ENCODE measurements at places on chromosomes 1 and 21.

DNA sequence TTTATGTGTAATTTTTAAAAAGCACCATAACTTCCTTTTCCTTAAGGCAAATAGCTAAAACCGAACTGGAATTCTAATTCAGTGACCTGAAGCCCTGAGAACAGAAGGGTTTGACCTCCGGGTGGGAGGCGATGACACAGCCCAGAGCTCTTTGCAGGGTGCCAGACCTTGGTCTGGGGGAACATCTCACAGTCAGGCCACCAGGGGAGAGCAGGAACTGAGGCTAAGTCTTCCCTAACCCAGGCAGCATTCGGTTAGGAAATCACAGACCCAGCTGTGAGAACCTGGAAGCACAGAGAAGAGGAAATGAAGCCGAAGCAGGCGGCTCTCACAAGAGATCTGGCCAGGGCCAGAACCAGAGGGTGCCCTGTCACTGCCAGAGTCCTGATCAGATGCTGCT is 444.8 kb downstream of the TTLL7 start:
- DNase-seq: no peak

- no peak for DNase-seq
These were observed 512.2 kb downstream of the NEGR1 start for GRCh38 chr1:71770121-71770520.

DNA sequence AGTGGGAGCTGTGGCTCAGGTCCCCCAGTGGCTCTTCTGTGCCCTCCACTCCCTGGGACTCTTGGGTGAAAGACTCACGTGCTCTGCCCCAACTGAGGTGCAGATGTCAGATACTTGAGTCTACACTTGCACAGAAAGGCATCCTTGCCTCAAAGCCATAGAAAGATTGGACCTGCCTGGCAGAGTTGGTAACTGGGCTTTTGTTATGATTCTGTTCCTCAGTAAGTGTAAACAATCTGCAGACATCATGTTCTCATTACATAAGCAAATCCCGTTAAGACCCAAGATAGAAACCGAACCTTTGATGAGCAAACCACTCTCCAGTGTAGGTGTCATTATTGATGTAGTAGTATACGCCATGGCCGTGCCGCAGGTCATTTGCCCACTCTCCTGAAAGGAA is 10.0 kb downstream of the RSPH1 start:
- DNase-seq: no peak

DNA sequence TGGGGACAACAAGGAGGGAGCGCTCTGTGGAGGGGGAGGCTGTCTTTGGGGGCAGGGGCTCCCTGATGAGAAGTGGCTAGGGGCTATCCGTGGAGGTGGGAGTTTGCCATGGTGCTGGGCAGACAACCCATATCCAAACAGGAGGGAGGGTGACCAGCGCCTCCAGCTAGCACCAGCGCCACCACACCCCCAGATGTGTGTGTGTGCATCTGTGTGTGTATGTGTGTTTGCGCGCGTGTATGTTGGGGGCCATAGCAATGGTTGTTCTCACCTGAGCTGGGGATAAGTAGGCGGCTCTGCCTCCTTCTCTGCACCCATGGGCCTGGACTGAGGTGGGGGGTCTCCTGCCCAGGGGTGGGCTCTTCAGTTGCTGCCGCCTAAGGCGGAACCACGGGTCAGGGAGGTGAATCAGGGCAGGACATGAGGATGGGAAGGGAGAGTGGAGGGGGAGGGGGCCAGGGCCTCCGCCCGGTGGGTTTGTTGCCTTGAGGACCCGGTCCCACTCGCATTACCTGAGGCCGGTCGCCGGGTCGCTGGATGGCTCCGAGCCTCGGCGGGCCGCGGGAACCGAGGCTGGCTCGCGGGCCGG is 345 bp downstream of the HPCAL4 start:
- DNase-seq: no peak

- no peak for DNase-seq
These were observed 7.6 kb upstream of the SNX27 start for GRCh38 chr1:151604291-151604690.

GRCh38 chr1:161379071-161379470 is 11.4 kb upstream of the CFAP126 start:
- no peak for DNase-seq

- DNase-seq: no peak
These were observed 4.8 kb downstream of the TSNAX start for GRCh38 chr1:231533240-231533639.

GRCh38 chr1:112614460-112615065 is 4.4 kb downstream of the ST7L start:
- DNase-seq: no peak

- DNase-seq: no peak
These were observed 17.1 kb upstream of the PRRC2C start for GRCh38 chr1:171468120-171468750.

- DNase-seq: no peak
These were observed 34.8 kb upstream of the MAN1C1 start for GRCh38 chr1:25581764-25582163.

GRCh38 chr1:196623079-196623478 is 14.8 kb upstream of the KCNT2 start:
- DNase-seq: no peak

- no peak for DNase-seq
These were observed 754.0 kb upstream of the ADGRL4 start for GRCh38 chr1:79760531-79760930.

- no peak for DNase-seq
These were observed 98.7 kb upstream of the RGS1 start for GRCh38 chr1:192476802-192477298.

GRCh38 chr21:30981403-30981802 is 56.9 kb downstream of the KRTAP19-8 start:
- no peak for DNase-seq

- no peak for DNase-seq
These were observed 90.0 kb upstream of the LRRN2 start for GRCh38 chr1:204775546-204775945.

Data from T follicular helper cell (primary cell).